Muscle of leg (tissue), 16 donors: ENCODE measurements at places on chromosomes 2 and 18. TPM values are rescaled to one million over a fixed set of nuclear protein-coding genes. Genes with fewer than 3 reads are reported as not detected.

DNA sequence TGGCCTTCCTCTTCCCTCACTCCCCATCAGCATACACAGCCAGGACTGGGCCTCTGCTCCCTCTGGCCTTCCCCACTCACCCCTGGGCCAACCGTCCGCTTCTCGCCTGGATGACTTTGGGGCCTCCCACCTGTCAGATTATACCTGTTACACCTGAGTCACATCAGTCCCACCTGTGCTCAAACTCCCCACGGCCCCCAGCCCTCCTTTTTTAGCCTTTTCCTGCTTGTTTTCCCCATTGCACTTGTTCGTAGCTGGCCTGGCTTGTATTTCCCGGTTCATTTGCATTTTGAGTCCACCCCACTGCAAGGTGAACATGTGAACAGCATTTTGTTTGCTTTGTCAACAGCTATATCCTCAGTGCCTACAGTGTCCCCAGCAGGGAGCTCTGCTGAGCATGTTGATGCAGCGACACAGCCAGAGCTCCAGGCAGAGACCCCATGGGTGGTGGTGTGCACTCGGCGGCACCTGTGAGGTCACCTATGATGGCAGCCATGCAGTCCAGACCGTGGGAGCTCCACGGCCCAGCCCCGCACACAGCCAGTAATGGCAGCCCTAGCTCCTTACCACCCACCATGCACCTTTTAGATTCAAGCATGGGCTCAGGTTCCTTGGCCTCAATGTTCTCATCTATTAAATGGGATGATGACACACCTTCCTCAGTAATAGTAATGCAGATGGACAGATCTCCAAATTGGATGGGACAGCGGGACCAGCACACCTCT, 276.4 kb upstream of the HS6ST1 start:
- no peak for DNase-seq

DNA sequence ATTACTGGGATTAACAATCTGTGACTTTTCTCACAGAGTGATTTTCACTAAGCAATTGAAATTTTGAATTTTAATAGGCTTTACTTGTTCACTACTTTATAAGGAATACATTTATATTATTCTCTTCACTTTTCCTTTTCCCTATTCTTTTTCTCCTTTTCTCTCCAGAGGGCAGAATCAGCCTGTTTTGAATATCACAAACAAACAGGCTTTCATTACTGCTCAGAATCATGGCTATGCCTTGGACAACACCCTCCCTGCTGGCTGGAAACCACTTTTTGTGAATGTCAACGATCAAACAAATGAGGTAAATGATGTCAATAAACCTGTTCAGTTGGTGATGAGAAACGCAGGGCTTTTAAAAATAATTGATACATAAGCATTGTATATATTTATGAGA, 35.3 kb downstream of the CPS1 start:
- DNase-seq = no peak

DNA sequence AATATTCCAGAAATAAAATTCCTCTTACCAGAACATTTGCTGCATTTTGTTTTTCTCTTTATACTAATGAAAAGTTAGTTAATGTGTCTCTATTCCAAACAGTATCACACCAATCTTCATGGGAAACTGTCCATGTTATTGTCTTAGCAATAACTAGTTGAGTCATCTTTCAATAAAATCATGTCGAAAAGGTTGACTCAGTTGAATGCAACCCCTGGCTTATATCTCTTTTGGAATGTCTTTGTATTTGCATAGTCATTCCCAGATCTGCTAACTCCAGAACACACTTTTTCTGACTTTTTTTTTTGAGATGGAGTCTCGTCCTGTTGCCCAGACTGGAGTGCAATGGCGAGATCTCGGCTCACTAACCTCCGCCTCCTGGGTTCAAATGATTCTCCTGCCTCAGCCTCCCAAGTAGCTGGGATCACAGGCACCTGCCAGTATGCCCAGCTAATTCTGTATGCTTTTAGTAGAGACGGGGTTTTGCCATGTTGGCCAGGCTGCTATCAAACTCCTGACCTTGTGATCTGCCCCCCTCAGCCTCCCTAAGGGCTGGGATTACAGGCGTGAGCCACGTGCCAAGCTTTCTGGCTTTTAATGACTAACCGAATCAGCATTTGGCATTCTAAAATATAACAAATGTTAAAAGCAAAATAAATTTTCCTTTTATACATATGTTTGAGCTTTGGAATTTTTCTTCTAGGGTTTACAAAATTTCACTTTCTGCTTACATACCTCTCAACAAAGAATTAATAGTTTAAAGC, 133.2 kb upstream of the GULP1 start:
- no peak for DNase-seq

DNA sequence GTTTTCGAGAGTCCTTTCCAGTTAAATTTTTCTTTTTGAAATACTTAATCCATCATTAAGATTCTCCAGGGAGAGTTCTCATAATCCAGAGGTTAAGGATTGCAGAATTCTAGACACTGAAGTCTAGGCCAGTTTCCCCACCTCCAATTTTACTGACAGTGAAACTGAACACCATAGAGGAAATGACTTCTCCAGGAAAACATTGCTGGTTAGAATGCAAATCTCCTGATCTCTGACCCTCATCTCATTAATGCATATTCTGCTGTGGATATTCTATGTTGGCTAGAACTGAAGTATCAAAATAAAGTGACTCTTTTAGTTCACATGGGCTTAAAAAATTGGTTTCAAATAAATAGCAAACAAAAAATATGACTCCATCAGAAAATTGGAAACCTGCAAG, 105.8 kb upstream of the UGP2 start:
- DNase-seq = peak; percentile 30

Gene C2orf78
- total RNA-seq = not detected
